ENCODE measurements at places on chromosomes 7 and 10.

DNA sequence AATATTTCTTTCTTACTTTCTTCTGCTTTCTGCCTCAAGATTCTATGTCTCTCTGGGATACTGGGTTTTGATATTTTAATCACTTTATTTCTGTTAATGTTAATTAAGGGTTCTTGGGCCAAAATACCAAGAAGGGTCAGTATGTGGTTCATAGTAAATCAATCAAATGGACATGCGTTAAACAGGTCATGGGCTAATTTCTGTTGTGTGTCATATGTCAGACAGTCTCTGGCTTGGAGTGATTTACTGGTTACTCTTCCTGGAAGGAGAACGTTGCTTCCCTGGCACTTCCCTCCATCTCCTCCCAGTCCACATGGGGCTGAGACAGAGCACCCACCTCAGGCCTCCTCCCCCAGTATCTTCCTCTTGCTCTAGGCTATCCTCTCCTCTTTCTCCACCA is 489.1 kb downstream of the SUGCT start:
- DNase-seq, result no peak

DNA sequence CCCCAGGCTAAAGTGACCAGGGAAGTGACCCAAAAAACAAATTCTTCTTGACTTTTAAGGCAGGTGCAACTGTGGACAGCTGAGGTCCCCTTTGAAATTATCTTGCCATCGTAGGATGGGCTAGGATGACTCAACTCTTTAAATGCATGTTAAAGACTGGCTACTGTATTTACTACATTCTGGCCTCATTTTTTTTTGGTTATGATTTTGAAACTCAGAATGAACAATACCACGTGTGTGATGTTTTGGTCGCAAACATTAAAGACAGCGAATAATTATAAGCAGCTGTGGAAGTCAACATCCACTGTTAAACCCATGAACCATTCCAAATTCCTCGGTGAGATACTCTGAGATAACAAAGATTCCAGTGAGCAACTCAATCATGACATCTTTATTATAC is 1.2 kb upstream of the SLC13A4 start:
- DNase-seq, result no peak

DNA sequence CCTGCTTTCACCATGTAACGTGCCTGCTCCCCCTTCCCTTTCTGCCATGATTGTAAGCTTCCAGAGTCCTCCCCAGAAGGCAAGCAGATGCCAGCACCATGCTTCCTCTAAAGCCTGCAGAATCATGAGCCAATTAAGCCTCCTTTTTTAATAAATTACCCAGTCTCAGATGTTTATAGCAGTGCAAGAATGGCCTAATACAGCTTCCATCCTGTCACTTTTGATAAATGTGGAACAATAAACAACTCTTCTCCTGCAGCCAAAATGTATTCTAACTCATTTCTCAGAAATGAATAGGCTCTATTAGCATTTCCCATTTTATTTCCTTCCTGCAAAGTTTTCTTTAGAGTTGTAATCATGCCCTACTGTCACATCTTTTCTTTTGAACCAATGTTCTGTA is 43.4 kb downstream of the C7orf25 start:
- DNase-seq, result no peak

DNA sequence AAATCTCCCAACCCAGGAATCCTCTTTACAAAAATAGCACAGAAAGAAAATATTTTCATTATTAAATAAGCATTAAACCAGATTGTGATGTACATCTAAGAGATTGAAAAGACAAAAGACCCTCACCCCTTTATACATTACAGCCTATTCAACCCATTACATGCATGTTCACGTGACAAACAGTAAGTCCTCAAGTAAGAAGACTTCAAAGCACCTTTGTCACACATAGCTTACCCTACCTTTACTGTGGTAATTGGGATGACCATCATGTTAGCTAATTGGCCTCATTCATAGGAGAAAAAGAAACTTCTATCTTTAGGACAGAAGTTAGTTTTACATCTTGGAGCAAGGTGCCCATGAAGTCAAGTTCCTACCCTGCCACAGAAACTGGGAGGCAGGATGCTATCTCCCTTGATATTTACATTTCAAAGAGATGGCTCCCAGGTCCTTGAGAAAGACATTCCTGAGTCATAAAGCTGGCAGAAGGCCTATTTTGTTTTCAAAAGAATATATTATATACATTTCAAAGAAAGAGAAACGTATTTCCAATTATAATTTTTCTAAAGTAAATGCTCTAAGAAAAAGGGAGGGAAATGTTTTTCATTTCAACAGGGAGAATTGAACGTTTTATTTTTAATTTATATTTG is 48.1 kb downstream of the GNAI1 start:
- DNase-seq, result no peak

- DNase-seq, result no peak
These were observed 53.0 kb upstream of the LRRC17 start for GRCh38 chr7:102859799-102860125.

DNA sequence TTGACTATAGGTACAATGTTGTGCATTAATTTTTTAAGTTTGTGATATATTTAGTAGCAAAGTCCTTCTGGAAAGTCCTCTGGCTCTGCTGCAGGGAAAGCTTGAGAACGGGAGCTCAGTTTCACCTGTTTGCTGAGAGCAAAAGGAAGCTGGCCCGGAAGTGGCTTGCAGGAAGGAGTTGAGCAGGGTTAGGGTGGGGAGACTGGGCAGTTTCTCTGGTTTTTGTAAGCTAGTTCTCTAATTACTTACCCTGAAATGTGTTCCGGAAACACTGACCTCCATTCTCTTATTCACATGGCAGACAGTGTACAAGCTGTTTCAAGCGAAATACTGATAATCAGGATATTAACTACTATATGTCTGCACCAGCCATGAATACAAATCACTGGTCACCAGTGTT is 22.3 kb downstream of the MAP3K8 start:
- DNase-seq, result no peak

DNA sequence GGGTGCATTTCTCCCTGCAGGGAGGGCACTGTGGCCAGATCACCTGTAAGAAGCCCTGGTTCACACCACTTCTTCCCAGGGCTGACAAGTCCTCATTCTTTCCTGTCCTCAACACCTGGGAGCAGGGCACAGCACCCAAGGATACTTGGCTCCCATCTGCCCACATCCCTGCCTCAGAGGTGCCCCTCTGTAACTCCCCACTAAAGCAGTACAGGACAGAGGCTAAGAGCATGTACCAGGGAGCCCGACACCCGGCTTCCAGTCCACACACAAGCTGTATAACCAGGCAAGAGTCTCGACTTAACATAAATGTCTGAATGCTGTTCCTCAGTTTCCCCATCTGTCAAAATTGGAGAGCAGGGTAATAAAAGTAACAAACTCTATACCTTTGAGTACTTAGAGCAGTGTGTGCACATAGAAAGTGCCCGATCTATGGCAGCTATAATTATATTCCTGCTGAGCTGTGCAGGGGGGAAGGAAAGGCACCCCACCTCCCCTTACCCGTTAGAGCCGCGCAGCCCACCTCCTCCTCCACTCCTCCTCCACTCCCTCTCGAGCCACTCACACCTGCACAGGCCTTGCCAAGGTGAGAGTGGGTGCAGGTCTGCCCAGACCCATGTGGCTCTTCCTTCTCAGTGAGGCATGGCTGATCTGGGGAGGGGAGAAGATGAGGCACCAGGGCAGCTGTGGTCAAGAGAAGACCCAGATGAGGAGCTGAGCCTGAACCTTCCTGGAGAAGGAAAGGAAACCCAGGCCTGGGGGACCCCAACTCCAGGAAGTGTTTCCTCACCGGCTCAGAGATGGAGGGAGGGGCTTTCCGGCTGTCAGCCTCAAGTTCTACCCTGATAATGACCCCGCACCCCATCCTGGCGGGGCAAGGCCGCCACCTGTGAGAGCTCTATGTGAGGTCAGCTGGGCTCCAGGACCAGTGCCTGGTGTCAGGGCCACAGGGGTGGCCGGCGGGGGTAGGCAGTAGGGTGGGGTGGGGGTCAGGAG is 22.6 kb downstream of the PODXL start:
- no peak for DNase-seq

DNA sequence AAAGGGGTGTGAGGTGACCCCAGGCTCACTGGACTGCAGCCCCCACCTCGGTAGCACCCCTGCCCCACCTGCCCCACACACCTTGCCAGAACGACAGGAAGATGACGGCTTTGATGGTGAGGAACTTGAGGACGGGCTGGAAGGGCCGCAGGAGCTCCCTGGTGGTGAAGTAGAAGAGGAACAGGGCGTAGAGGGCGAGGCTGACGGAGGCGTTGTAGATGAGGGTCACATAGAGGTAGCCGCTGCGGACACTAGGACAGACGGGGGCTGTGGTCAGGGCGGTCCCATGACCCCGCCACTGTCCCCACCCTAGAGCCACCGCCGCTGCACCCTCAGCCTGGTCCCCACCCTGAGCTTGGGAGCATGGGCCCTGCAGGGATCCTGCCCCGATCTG is 7.6 kb downstream of the TMEM184A start:
- DNase-seq, result no peak

GRCh38 chr7:146755585-146755984 is 639.0 kb downstream of the CNTNAP2 start:
- no peak for DNase-seq

DNA sequence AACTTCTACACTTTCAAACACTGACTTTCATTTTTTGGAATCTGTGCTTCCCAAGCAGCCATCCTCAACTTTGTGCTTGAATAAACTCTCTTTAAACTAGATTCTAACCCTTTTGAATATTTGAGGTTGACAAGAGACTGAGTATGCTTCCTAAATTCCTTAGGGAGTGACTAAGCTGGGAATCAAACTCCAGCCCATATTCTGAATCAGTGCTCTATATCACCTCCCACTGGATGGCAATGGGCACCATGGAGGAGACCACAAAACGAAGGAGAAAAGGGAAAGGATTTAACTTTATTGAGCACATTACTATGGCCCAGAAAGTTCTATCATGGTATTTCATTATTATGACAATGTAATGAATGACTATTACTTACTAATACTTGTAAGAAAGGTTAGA is 17.2 kb upstream of the SLC26A4 start:
- DNase-seq, result no peak

- no peak for DNase-seq
These were observed 213.6 kb downstream of the DOCK4 start for GRCh38 chr7:111992601-111993000.

DNA sequence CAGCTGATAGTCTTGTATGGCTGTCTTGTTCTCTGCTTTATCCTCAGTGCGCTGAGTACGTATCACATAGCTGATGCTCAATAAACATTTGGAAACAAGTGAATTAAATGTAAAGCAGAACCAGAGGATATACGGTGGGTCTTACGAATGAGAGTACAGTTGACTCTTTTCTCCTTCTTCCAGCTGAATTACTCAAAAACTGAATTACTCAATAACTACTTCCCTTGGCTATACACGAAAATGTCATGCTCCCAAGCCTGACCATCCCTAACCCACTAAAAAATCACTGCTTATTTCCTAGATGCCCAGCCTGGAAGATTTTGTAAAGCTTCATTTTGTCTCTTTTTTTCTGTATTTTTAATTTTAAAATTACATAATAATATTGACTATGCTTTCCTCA is 3.2 kb upstream of the RSU1 start:
- no peak for DNase-seq

GRCh38 chr10:28276384-28276783 is 26.5 kb downstream of the MPP7 start:
- no peak for DNase-seq

DNA sequence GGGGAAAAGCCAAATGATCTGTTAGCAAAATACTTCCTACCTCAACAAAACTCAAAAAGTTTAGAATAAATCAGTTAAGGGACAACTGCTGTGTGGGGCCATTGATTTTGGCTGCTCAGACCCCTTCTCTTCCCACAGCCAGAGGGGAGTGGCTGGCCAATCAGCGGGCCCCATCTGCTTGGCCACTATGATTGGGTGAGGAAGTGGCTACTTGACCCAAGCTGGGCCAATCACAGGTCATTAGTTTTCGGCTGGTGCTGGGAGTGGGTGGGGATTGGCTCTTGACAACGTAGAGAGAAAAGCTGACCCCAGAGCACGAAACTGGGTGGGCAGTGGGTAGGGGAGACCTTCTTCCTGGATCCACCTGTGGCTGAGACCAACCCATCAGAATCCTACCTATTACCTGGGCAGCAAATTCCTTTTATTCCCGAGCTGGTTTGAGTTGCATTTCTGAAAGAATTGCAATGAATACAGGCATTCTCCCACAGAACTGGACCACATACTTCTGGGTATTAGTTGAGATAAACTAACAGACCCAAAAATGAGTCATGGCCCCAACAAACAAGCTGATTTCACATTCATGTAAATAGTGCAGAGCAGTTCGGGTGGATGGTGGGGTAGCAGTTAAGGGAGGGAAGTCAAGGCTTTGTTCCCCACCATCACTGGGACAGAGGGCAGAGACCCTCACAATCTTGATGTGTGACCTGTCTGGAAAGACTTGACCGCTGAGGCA is 35.6 kb upstream of the HMX3 start:
- no peak for DNase-seq

- DNase-seq, result no peak
These were observed 68.9 kb downstream of the C10orf143 start for GRCh38 chr10:130041451-130042371.

GRCh38 chr7:137325927-137326326 is 17.6 kb downstream of the PTN start:
- no peak for DNase-seq

DNA sequence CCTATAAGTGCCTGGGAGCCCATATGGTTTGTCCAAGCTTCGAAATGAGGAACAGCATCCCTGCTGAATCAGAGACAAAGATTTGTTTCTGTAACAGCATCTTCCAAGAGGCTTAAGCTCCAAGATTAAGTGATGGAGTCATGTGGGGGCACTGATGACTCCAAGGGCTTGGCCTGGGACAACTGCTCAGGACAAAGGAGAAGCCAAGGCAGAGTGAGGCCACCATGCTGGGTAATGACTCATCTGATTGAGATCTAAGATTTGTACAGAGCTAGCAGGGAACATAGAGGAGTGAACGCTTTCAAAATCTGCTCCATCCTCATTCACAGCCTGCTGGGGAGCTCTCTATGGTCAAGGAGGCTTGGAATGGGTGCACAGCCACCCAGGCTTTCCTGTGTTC is 49.3 kb downstream of the C10orf120 start:
- no peak for DNase-seq

DNA sequence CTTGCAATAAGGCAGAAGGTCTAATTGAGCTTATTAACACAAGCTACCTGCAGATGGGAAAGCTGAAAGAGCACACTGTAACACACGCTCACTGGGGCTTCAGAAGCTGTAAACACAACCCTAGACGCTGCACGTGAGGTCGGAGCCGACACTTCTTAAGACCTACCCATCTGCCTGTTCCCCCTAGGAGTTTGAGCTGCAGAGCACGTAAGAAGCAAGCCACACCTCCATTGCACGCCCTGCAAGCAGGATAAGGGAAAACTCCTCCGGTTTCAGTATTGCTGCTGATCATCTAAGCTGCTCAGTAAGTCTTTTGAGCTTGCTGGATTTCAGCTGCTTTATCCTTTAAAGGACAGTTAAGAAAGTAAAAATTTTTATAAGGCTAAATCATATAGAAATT is 244.0 kb upstream of the ZWINT start:
- DNase-seq, result peak; percentile 92

DNA sequence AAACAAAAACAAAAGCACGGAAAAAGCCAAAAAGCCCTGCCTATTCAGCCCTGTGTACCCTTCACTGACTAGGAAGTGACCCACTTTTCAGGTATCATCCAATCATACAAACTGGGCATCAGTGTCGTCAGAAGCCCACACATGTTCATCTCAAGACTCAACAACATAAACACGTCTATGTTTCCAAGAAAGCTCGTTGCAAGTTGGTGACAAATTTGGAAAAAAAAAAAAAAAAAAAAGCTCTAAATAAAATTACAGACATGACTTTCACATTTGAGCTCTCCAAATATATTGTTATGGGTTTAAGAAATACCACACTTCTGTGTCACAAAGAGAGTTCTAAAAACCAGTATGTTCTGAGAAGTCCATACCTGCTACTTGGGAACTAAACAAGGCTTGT is 204.7 kb upstream of the KLF14 start:
- DNase-seq, result no peak

Data from umbilical cord (tissue), 2 donors.